MM.1S (cell line): ENCODE measurements at places on chromosomes 3 and 15.
A peak's percentile ranks its signal among the peaks of the same experiment; 100 is the strongest.

DNA sequence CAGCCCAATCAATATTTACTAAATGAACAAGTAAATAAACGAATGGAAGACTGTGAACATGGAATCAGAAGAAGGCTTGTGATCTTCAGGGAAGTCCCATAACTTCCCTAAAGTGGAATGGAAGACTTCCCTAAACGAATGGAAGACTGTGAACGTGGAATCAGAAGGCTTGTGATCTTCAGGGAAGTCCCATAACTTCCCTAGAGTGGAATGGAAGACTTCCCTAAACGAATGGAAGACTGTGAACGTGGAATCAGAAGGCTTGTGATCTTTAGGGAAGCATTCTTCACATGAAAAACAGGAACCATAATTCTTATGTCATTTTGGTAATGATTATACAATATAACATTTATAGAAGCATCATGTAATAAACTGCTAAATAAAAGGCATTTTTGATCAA, 38.8 kb downstream of the EOGT start:
- H3K27ac ChIP-seq: no peak overlapping the region
- H3K4me3 ChIP-seq: no peak overlapping the region

DNA sequence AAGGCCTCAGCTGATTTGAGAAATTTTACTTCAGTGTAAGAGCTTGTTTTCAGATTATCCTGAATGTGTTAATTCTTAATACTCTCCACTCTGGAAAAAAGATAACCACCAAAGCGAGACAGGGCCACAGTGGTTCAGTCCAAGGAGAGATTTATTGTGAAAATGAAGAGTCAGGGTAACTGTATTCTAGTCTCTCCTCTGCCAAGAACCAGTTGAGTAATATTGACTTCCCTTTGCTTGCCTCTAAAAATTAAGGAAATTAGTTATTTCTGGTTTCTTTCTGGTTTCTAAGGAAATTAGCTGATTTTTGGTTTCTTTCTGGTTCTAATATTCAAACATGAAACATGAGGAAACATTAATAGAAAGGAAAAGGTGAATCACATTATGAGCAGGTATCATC, 34.9 kb downstream of the PPP1R2 start:
- H3K36me3 ChIP-seq: no peaks in the 10 kb centered on the region; the same call in 1 of the 2 replicates
- DNase-seq: no peak
- H3K4me1 ChIP-seq: no peaks in the 10 kb centered on the region
- no peak overlapping the region for H3K27ac ChIP-seq

DNA sequence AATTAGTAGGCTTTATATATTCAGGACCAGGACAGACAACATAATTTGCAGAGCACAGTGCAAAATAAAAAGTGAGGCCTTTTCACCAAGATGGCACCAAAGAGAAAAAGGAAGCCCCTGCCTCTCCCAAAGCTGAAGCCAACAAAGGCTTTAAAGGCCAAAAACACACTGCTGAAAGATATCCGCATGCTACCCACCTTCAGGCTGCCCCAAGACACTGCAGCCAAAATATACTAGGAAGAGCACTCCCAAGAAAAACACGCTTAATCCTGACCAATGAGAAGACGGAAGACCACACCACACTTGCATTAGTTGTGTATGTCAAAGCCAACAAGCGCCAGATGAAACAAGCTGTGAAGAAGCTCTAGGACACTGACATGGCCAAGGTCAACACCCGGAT, 38.0 kb downstream of the PIK3CB start:
- DNase-seq: no peak
- H3K36me3 ChIP-seq: no peaks in the 10 kb centered on the region
- H3K27ac ChIP-seq: no peak overlapping the region
- no peak overlapping the region for H3K4me3 ChIP-seq
- no peaks in the 10 kb centered on the region for H3K27me3 ChIP-seq
- peaks cover 3% of the 10 kb centered on the region for H3K4me1 ChIP-seq

DNA sequence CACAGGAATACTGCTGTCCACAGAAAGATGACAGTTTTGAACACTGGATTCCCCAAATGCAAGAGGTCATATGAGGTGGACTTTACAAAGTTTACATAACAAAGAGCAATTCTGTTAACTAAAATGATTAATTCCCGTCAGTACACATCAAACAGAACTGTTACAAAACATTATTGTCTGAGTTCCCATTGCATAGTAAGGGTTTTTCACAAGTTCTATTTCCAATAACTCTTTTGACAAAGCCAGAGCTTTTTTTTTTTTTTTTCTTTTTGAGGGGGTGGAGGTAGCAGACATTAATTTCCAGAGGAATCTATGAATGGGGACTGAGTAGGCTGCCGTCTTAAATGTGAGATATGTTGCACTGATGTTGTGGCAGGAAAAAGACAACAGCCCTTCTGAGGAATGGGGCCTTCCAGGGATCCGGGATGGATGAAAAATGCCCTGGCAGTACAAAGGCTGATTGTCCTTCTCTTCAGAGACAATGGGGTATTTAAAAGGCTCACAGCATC, 178.1 kb upstream of the KBTBD8 start:
- no peak overlapping the region for H3K27ac ChIP-seq
- H3K27me3 ChIP-seq: no peaks in the 10 kb centered on the region
- H3K4me1 ChIP-seq: no peaks in the 10 kb centered on the region
- H3K36me3 ChIP-seq: no peaks in the 10 kb centered on the region
- DNase-seq: no peak

GRCh38 chr3:27253831-27254230, 115.4 kb downstream of the NEK10 start:
- no peaks in the 10 kb centered on the region for H3K4me1 ChIP-seq
- no peaks in the 10 kb centered on the region for H3K27me3 ChIP-seq
- no peaks in the 10 kb centered on the region for H3K36me3 ChIP-seq
- no peak overlapping the region for H3K4me3 ChIP-seq
- peak; percentile 69 for DNase-seq

- no peaks in the 10 kb centered on the region for H3K27me3 ChIP-seq
- DNase-seq: no peak
- no peak overlapping the region for H3K27ac ChIP-seq
- no peaks in the 10 kb centered on the region for H3K36me3 ChIP-seq
- H3K4me3 ChIP-seq: no peak overlapping the region
- H3K4me1 ChIP-seq: no peaks in the 10 kb centered on the region
These were observed 711.7 kb upstream of the GOLIM4 start for GRCh38 chr3:168807448-168807847.

DNA sequence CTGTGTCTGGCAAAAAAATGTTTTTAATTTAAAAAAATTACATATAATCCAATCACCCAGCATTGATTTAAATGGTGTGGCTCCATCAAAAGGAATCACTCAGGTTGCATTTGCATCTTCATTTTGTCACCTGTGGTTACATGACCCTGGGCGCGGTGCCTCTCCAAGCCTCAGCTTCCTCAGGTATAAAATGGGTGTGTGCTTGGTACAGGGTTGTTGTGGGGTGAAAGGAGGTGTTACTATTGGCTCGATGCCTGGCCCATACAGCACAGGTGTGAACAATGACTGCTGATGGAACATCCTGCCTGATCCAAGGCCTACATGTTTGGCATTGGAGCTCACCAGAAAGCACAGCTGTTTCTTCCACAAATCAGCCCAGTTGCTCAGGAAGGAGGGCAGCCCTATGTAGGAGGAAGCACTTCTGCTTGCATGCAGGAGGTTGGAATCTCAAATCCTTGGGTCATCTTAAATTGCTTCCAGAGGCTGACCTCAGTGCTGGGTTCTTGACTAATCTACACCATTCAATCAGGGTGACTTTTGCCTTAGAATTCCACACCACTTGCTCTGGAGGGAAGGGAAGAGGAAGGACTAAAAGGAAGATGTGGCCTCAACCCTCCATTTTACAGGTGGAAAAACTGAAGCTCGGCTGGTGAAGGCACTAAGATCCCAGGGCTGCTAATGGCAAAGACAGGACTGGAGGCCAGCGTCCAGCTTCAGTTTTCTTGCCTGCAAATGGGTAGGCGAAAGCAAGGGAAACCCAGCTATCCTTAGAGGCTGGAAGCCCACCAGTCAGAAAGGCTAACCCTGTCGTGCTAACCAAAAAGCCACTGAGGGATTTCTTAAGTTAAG, 31.7 kb downstream of the BHLHE40 start:
- DNase-seq: no peak
- no peaks in the 10 kb centered on the region for H3K4me1 ChIP-seq
- H3K4me3 ChIP-seq: no peak overlapping the region
- no peak overlapping the region for H3K27ac ChIP-seq
- no peaks in the 10 kb centered on the region for H3K27me3 ChIP-seq

DNA sequence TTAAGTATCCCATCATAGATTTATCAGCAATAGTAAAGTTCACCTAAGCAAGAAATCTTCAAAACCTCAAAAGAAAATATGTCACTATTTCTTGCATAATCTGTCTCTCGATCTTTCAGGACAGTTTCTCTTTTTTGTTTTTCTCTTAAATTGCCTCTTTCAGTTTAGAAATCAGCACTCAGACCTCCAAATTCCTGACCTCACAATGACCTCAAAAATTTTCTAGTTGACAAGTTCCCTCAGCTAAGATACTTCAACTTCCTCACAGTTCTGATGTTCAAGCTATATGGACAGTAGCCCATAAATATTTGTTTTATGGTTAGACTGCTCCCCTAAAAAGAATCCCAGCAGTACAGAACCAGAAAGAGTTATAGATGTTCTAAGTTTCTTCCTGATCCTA, 24.1 kb downstream of the SLC24A5 start:
- no peaks in the 10 kb centered on the region for H3K36me3 ChIP-seq
- no peaks in the 10 kb centered on the region for H3K4me1 ChIP-seq
- peak; percentile 8 for DNase-seq
- H3K27me3 ChIP-seq: no peaks in the 10 kb centered on the region

DNA sequence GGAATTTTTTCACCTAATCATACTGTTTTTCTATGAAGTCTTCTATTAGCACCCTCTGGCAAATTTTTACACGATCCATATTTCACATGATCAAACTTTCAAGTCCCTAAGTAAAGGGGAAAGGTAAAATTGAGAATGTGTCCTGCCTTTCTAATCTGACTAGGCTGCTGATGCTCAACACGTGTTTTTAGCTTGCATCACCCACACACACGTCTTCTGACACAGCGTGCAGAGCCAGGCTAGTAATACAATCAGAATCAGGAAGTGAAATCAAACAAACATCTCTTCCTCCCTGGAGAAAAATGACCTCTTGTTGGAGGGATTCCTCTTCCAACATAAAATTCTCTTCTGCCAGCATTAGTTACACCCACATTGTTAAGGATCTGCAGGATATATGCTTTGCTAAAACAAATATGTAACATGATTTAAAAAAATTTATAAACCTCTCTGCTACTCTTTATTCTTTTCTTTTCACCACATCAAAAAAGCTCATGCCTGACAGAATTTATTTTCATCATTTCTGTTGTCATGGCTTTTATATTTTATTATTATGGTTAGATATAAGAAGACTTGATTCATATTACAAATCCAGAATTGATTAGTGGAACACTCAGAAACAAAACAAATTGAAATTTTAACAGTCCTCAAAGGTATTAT, 122.4 kb downstream of the RAP2B start:
- H3K4me3 ChIP-seq: no peak overlapping the region
- H3K4me1 ChIP-seq: peaks cover 7% of the 10 kb centered on the region; the same call in 1 of the 2 replicates
- no peak for DNase-seq
- no peak overlapping the region for H3K27ac ChIP-seq

DNA sequence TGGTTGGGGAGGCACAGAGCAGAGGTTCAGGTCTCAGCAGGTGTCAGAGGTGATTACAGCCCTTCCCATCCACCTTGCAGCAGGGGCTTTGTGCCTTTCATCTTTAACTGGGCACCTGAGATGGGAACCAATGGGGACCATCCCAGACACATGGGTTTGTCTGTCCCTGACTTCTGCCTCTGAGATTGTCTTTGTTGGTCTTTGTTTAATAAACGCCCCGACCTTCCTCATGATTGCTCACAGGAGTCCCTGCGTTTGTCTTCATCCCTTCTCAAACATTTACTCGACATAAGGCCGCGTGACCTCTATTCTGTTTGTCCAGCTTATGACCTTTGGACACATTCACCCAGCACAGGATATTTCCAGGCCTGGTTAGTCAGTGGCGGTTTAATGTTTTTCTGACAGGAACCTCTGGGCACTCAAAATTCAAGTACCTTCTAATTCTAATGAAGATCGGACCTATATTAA, 5.9 kb downstream of the ZSCAN2 start:
- no peak overlapping the region for H3K4me3 ChIP-seq
- DNase-seq: no peak
- H3K36me3 ChIP-seq: no peaks in the 10 kb centered on the region
- H3K4me1 ChIP-seq: no peaks in the 10 kb centered on the region

GRCh38 chr15:76823890-76824289, 81.2 kb downstream of the SCAPER start:
- no peaks in the 10 kb centered on the region for H3K27me3 ChIP-seq
- no peak overlapping the region for H3K4me3 ChIP-seq
- H3K4me1 ChIP-seq: peaks cover 9% of the 10 kb centered on the region; the same call in 1 of the 2 replicates

- H3K27me3 ChIP-seq: no peaks in the 10 kb centered on the region
- no peaks in the 10 kb centered on the region for H3K4me1 ChIP-seq
- no peak overlapping the region for H3K4me3 ChIP-seq
- DNase-seq: no peak
These were observed 555.1 kb upstream of the NAALADL2 start for GRCh38 chr3:174303907-174304560.

DNA sequence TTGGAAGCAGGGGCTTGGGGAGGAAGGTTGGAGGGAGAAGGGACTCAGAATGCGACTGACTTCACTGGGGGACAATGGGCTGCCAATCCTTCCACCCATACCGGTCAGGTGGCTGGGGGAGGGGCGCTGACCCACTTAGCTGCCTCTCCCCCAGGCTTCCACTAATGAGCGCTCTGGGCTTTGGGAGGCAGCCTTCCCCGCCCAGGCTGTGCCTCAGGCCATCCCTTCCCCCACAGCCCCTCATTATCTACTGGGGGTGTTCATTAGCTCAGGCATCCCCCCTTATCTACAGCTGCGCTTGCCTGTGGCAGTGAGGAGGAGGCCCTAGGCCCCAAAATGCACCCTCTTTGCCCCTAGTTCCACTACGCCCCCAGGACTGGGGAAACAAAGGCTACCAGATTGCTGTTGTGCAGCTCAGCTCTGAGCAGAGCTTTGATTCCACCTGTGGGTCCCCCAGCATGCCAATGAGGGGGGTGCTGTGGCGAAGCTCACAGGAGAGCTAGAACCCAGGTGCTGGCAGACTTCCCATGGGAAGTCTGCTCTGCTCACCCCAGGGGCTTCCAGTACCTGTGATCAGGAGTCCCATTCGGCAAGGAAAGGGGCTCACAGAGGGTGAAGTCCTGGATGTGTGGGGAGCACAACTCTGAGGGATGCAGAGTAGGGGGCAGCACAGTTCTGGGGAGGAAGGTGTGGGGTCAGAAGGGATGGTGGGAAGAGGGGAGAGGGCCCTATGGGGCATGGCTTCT, 29.4 kb upstream of the SEMA3F start:
- H3K27ac ChIP-seq: no peak overlapping the region
- no peaks in the 10 kb centered on the region for H3K36me3 ChIP-seq
- H3K27me3 ChIP-seq: no peaks in the 10 kb centered on the region
- DNase-seq: no peak
- H3K4me1 ChIP-seq: no peaks in the 10 kb centered on the region
- H3K4me3 ChIP-seq: no peak overlapping the region

- no peaks in the 10 kb centered on the region for H3K36me3 ChIP-seq
- no peak overlapping the region for H3K27ac ChIP-seq
- H3K27me3 ChIP-seq: no peaks in the 10 kb centered on the region
- no peak for DNase-seq
These were observed 78.5 kb upstream of the FBN1 start for GRCh38 chr15:48723969-48724368.
